GM18507 (cell line): ENCODE measurements at places on chromosomes 1 and 21.

DNA sequence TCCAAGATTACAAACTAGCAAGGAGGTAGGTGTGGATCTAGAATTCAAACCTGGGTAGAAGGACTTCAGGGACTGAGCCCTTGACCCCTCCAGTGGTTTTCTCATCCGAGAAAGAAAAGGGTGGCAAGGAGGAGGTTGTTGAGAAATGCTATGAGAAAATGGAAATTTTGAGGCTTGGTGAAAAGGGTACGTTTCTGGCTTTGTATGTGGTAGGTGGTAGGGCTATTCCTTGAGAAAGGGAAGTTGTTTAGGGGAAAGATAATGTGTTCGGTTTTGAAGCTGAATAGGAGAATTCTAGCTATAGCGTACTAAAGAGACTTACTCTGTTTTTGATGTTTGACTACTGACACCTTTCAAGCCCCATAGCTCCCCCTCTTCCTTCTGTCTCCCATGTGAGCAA is 133.8 kb downstream of the CNIH3 start:
- no peak for DNase-seq

GRCh38 chr1:200311256-200311655 is 98.6 kb downstream of the ZNF281 start:
- no peak for DNase-seq

DNA sequence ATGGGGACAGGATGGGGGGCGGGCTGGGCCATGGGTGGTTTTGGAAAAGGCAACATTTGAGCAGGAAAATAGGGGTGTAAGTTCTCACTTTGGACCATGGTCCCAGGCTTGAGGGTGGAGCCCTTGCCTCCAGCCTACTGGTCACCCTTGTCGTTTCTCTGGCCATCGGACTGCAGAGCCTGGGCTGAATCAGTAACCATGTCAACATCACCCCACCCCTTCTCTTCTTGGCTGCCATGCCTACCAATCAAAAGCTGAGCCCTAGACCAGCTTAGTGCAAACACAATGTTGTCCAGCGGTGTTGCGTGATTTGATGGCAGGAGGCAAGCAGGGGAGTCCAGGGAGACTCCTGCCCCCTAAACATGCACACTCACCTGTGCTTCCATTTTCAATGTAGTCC is 231.0 kb upstream of the KAZN start:
- DNase-seq: no peak

GRCh38 chr1:76933847-76934815 is 66.9 kb downstream of the ST6GALNAC5 start:
- no peak for DNase-seq

DNA sequence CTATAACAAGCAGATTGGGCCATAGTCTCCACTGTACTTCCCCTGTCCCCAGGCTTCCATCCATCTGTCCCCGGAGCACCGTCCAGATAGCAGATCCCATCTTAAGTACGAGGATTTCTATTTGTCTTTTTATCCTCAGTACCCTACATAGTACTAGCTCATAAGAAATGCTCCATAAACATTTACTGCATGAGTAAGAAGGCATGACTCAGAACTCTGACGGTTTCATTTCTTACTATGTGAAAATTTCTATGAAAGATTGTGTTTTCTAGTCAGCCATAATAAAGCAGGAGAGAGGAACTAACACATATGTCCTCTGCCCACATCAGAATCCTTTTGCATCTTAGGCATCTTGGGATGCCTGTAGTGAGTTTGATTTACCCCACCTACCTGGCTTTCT is 49.5 kb downstream of the CHD1L start:
- no peak for DNase-seq

DNA sequence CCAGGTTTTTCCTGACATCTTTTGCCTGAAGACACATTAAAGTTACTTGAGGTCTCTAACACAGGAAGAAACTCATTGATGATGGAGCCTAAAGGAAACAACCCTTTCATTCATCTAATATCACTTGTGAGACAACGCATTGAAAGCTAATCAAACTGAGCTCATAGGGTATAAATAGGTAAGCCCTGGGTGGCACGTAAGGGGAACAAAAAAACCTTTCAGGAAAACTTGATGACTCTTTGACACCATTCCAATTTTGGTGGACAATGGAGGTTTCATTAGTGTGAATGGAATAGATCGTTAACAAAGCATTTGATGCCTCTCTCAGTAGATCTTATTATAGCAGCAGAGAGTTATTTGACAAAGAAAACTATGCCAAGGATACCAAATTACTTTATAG is 80.7 kb upstream of the DUSP10 start:
- no peak for DNase-seq

DNA sequence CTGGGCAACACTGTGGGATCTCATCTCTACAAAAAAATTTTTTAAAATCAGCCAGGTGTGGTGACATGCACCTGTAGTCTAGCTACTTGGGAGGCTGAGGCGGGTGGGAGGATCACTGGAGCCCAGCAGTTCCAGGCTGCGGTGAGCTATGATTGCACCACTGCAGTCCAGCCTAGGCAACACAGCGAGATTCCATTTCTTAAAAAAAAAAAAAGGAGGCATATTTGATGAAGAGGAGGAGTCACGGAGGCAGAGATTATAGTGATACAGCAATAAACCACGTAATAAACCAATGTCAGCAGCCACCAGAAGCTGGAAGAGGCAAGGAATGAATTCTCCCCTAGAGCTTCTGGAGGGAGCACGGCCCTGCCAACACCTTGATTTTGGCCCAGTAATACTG is 4.0 kb downstream of the LIX1L start:
- DNase-seq: no peak

DNA sequence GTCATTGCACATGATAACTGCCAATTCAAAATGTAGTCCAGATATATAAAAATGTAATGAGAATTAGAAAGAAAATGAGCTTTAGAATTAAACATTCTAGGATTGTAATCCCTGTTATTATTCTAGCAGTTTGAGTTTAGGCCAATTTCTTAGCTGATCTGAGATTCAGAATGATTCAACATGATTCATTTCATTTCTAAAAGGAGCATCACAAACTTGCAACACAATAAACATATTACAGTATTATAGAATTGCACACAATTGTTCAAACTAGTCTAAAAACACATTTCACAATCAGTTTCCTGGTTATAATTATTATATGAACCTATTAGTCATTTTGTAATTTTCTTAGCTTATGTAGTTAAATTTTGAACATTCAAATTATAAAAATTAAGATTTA is 43.3 kb upstream of the TSHB start:
- no peak for DNase-seq

DNA sequence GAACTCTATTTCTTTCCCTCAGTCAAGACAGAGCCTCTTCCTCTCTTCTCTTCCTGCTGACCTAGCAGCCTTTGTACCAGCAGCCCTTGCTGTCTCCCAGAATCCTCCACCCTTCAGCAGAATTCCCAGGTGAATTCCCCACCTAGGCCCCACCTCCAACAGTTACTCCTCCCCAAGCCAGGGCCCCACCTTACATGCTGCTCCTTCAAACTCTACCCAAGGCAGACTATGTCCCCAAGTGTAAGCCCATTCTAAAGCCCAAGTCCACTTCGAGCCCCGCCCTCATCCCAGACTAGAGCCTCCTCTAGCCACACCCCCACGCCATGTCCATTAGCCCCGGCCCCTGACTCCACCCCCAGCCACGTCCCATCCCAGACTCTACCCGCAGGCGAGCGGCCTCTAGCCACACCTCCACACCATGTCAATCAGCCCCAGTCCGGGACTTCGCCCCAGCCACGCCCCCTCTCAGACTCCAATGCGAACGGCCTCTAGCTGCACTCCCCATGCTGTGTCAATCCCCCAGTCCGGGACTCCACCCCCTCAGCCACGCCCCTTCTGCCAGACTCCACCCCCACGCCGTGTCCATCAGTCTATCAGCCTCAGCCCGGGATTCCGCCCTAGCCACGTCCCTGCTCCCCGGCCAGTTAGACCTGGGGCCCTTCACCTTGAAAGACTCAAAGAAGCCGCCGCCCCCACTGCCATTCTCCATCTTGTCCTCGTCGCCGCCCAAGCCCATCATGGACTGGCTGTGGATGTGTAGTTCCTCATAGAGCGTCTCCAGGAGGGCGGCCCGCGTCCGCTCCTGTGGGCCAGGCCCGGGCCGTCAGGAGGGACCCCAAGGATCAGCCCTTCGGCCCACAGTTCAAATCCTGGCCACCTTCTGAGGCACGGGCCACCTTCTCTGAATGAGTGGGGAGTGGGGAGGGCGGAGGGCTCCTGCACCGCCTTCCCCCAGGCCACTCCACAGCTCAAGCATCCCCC is 61.3 kb downstream of the RAP1GAP start:
- peak; percentile 45 for DNase-seq

- DNase-seq: no peak
Observed at GRCh38 chr1:209770636-209771415, 13.5 kb downstream of the C1orf74 start.

GRCh38 chr1:198913667-198914066 is 274.8 kb downstream of the PTPRC start:
- DNase-seq: no peak

- no peak for DNase-seq
Observed at GRCh38 chr1:244896550-244896949, 32.2 kb upstream of the HNRNPU start.

GRCh38 chr1:154697710-154698109 is 89.7 kb upstream of the ADAR start:
- DNase-seq: no peak

DNA sequence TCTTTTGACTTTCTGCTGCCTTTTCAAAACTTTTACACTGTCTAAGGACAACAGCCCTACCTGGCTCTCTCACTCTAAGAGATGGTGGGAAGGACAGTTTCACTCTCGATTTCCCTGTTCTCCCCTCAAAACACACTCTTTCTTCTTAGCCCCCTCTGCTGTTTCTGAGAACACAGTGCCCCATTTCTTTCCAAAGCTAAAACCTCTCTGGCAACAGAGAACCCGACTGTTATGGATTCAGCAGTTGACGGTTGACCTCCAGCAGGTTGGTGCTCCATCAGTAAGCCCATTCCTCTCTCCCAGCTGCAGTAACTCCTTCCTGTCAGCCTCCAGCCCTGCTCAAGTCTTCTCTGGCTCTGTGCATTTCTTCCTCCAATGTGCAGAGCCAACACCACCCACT is 88.2 kb upstream of the ABCD3 start:
- no peak for DNase-seq

DNA sequence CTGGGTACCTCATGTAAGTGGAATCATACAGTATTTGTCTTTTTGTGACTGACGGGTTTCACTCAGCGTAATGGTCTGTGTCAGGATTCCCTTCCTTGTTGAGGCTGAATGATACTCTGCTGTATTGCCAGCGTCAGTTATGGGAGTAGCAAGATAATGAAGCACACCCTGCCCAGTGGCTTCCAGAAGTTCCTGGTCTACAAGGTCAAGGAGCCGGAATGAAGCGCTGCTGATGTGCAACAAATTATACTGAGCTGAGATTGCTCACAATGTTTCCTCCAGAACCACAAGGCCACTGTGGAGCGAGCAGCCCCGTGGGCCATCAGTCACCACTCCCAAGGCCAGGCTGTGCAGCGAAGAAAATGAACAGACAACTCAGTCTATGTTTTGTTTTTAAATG is 24.0 kb upstream of the TDRD10 start:
- no peak for DNase-seq

DNA sequence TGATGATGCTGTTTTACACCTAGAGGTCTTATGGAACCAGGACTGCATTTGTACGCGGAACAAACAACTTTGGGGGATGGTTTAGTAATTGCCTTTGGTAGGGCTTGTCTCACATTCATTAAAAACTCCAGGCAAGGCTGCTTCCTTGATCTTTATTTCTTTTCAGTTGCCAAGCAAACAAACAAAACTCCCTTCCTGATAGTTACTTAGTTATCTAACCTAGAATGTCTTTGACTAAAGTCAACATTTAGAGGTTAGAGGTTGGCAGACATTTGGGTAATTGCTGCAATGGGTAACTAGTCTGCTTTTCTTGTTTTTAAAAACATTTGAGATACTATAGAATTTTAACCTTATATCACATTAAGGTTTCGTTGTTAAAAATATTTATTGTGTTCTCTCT is 500.9 kb upstream of the PTBP2 start:
- no peak for DNase-seq

- no peak for DNase-seq
Observed at GRCh38 chr1:202659974-202660373, 50.3 kb downstream of the SYT2 start.

DNA sequence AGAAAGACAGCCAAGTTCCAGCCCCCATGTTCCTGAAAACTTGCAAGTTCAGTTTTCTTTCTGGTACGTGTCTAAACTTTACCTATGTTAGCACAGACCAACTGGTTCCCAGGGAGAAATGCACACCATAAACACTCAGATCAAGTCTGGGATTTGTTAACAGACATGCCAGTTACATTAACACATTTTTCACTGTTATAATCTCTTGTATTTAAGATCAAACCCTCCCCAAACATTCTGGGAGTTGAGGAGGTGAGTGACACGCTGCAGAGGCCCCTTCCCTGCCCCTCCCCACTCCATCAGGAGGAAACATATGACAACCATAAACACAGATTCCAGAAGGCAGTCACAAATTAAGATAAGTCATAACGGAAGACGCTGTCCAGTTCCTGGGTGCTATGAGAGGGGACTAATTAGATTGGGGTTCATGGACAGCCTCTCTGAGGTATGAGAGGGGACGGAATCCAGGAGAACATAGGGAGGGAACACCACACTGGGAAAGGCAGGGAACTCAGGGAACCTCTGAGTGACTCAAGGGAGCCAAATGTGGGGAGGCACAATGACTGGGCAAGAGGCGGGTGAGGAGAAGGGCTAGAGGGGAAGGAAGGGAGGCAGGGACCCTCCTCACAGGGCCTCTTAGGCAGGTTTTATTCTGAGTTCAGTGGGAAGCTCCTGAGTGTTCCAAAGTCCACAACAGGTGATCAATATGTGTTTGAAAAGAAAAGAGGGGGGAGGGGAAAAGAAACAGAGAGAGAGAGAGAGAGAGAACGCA is 25.0 kb downstream of the DUSP10 start:
- no peak for DNase-seq

DNA sequence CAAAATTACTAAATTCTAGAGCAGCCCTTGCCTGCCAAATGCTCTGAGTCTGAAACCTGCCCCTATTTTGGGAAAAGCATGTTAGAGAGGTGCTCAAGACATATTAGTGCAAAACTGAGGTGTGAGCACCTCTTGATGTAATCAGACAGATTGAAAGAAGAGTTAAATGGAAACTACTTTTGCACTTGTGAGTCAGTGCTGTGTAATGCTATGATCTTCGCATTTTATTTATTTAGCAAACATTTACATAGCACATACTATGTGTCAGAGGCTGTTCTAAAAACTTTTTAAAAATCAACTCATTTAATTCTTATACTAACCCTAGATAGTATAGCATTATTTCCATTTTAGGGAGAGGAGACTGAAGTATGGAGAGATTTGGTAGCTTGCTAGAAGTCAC is 138.1 kb downstream of the ELAVL4 start:
- DNase-seq: no peak

- DNase-seq: no peak
Observed at GRCh38 chr21:46356494-46357334, 32.8 kb downstream of the PCNT start.

DNA sequence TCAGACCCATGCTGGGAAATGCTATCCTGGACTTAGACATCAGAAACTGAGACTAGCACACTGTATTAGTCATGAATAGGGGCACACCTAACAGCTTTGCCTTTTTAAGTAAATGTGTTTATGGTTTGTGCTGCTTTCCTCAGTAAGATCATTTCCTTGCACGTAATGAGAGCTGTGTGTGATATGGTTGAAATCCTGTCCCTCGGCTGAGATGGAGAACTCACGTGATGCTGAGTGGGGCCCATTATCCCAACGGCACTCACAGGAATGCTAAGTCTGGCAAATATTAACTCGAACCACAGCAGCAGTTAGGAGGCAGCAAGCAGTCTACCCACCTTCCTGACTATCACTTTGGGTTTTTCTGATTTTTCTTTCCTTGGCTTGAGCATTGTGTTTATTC is 38.2 kb downstream of the BCL9 start:
- DNase-seq: no peak

GRCh38 chr1:184753608-184754475 is 816 bp downstream of the EDEM3 start:
- no peak for DNase-seq
